ENCODE measurements at places on chromosomes 6 and 20.

GRCh38 chr20:1397710-1398109 lies 4.9 kb upstream of the FKBP1A start:
- DNase-seq = no peak

DNA sequence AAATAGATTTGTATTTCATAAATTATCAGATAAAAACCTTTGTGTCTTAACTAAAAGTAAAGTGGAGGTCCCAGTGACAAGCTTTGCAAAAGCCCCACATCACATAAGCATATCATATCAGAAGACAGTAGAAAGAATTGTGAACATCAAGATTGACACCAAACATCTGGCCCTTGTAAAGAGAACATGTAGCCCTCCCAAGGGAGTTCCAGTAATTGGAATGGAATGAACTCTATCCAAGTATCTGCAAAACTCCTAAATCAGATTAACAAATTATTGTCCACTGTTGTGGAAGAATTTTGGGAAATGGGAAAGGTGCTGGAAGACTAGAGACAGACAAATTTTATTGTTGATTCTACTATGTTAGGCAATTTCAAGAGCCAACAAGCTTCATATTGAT lies 268.8 kb downstream of the KCNQ5 start:
- no peak for DNase-seq

DNA sequence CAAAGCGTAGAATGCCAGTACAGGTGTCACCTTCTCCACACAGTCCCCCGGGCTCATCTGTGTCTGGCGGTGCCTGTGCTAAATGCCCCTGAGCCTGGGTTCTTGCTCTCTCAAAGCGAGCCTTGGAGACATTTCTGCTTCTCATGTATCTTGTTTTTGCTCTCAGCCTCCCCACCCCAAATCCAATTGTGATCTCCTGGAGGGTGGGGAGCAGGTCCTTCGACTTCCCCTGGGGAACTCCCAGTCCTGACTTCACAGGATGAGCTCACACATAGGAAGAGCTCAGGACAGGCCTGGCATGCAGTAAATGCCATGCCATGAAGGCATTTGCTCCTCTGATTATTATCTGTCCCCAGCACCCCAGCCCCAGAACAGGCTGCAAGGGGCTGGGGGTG lies 58.1 kb downstream of the NOL4L start:
- no peak for DNase-seq

- DNase-seq = no peak
Observed at GRCh38 chr6:41512146-41512701, 34.0 kb upstream of the FOXP4 start.

DNA sequence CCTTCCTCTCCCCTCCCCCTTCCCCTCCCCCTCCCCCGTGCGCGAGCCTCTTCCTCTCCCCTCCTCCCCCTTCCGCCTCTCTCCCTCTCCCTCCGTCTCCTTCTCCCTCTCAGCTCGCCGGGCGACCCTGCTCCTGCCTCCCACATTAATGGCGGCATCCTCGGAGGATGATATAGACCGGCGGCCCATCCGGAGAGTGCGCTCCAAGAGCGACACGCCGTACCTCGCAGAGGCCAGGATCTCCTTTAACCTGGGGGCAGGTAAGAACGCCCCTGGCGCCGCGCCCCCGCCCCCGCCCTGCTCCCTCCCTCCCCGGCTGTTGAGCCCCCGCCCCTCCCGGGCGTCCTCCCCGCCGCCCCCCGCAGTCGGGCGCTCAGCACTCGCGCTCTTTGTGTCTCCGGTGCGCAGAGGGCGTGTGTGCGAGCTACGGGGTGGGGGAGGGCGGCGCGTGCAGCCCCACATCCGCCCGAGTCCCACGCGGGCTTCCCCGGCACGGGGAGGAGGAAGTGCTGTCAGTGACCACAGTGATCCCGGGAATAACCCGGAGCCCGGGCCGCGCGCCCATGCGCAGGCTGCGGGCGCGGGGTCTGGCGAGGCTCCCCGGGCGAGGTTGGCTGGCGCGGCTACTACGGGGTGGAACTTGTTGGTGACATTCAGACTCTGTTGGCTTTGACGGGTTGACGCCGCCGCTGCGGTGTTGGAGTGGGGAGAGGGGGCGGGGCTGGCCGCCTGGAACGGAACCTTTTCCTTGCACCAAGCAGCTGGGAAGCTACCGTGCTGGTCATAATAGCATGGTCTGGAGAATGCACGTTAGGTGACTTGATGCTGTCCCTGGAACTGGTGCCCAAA lies 33.2 kb downstream of the PHACTR1 start:
- no peak for DNase-seq

DNA sequence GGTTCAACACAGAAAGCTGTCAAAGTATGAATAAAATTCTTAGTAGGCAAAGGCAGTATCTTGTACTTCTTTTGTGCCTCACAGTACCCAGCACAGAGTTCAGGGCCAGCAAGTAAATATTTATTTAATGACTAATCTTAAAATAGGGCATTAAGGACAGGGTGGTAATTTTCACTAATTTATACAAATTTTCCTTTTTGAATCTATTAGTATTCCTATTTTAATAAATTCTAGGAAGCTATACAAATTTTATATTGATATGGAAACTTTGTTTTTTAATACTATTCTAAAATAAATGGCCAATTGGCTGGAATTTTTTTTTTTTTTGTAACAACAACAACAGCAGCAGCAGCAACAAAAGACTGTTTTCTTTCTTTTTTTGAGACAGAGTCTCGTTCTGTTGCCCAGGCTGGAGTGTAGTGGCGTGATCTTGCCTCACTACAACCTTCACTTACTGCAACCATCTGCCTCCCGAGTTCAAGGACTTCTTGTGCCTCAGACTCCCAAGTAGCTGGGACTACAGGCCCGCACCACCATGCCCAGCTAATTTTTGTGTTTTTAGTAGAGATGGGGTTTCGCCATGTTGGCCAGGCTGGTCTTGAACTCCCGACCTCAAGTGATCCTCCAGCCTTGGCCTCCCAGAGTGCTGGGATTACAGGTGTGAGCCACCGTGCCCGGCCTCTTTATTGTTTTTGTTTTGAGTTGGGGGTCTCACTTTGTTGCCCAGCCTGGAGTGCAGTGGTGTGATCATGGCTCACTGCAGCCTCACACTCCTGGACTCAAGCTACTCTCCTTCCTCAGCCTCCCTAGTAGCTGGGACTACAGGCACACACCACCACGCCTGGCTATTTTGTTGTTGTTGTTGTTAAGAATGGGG lies 85.2 kb downstream of the FKBP5 start:
- DNase-seq = no peak

DNA sequence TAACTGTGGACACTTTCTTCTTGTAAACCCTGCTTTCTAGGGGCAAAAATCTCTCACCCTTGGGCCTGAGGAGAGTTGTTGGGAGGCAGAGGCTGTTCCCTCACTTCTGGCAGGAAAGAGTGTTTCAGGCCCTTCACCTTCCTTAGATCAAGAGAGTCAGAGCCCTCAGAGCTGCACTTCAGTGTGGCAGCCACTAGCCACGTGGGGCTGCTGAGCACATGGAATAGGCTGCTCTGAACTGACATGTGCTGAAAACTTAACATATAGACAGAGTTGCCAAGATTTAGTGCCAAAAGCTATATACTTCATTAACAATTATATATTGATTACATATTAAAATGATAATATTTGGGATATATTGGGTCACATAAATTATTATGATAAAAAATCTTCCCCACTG lies 4.4 kb upstream of the LMBRD1 start:
- DNase-seq = no peak

- no peak for DNase-seq
Observed at GRCh38 chr6:15897063-15897876, 231.6 kb upstream of the MYLIP start.

DNA sequence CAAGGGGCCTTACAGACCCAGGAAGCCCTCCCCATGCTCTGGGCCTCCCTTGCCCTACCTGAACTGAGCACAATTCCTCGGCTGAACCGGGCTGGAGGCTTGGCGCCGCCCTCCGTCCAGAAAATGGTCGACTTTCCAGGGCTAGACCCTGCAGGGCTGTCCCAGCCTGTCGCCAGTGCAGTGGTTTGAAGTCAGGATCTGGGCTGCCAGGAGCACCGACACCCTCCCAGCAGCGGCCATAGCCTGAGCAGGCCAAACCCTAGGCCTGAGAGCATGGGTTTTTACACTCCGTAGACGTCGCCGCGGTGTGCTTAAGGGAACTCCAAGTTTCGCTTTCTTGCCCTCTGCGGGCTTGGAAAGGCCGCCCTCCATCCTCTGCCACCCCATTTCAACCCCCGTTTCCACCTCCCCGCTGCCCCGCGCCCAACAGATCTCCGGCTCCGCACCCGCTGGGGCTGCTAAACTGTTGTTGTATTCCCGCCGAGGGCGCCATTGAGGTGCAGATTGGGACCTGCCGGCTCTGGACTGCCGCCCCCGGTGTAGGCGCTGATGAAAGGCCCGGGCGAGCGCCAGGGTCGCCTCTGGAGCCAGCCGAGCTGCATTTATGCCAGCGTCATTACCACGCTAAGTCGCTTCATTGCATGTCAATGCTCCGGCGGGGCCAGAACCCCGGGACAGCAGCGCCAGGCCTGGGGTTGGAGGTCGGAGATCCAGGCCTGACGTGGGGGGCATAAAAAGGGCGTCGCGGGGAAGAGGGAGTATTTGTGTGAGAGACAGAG lies 2.2 kb upstream of the TFAP2A start:
- DNase-seq = no peak

DNA sequence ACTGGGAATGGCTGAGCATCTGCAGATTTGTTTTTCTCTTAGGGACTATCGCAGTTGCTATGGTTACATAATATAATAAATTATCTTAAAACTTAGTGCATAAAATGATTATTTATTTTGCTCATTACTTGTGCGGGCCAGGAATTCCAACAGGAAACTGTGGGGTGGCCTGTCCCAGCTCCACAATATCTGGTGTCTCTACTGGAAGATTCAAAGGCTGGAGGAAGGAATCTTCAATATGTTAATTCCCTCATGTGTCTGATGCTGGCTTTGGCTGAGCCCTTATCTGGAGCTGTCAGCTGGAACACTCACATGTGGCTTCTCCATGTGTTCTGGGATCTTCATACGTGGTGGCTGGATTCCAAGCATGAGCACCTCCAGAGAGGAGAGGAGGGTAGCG lies 23.9 kb upstream of the B3GAT2 start:
- no peak for DNase-seq

- no peak for DNase-seq
Observed at GRCh38 chr6:95087394-95088097, 489.8 kb upstream of the MANEA start.

DNA sequence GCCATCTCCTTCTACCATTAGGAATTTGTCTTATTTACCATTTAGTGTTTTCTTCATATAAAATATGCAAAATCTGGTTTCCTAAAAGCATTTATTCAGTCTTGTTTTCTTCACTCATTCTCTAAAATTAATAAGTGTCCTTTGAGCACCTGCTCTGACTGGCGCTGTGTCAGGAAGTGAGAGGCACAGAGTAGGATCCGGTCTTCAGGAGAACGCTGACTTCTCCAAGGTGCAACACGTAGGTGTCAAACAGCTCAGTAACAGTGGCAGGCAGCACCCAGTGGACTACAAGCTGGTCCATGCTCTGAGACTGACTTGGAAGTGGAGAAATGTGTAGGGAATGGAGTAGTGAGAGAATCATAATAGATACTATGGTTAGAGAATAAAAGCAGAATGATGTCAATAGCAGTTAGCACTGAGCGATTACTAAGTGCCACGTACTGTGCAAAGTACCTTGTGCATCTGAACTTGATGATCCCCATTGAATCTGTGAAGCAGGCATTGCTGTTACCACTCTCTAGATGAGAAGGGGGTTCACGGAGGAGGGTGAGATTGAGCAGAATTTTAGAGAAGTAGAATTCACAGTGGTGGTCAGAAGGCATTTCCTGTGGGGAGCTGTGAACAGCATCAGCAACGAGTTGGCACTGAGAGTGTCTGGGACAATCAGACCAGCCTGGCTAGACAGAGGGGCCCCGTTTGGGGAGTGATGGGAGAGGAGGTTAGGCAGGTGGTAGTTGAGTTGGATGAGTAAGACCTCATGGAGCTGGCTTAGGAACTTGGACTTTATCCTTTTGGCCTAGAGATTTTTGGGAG lies 569.8 kb downstream of the QKI start:
- DNase-seq = no peak

GRCh38 chr6:56400273-56400672 lies 152.9 kb upstream of the COL21A1 start:
- no peak for DNase-seq

DNA sequence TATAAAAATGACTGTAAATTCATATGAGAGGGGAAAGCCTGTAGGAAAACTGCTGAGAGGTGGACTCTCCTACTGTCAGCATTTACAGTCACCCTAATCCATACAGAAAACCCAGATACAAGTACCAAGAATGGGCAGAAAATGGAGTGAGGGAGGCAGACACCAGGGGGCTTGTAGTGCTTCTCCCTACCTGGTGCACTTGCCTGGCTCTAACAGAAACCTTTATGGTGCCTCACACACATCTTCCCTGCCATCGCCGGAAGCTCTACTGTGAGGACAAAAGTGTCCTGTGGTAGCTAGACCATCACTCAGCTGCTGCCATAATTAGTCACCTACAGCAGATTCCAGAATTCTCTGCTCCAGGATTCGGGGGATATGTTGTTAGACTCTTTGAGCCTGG lies 441.3 kb downstream of the TFAP2B start:
- no peak for DNase-seq

GRCh38 chr20:62066983-62067433 lies 1.3 kb upstream of the TAF4 start:
- no peak for DNase-seq

DNA sequence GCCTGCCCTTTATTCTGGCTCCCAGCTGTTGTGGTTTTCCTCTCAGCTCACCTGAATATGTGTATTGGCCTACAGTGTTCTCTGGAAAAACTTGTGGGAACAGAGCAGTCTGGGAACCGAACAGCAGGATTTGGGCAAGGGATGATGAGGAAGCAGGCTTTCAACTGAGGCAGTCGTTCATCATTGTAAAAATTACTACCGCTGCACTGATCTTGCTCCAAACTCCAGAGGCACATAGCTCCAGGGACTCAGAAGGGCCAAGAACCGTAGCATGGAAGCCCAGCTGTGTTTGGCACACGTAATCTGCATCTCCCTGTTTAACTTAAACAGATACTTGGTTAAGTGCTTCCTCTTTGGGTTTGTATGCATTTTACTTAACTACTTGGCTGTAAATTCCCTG lies 48.3 kb upstream of the EEF1A1 start:
- no peak for DNase-seq

- no peak for DNase-seq
Observed at GRCh38 chr20:32274359-32274758, 3.1 kb upstream of the KIF3B start.

GRCh38 chr6:144219056-144219685 lies 66.0 kb upstream of the UTRN start:
- DNase-seq = no peak

DNA sequence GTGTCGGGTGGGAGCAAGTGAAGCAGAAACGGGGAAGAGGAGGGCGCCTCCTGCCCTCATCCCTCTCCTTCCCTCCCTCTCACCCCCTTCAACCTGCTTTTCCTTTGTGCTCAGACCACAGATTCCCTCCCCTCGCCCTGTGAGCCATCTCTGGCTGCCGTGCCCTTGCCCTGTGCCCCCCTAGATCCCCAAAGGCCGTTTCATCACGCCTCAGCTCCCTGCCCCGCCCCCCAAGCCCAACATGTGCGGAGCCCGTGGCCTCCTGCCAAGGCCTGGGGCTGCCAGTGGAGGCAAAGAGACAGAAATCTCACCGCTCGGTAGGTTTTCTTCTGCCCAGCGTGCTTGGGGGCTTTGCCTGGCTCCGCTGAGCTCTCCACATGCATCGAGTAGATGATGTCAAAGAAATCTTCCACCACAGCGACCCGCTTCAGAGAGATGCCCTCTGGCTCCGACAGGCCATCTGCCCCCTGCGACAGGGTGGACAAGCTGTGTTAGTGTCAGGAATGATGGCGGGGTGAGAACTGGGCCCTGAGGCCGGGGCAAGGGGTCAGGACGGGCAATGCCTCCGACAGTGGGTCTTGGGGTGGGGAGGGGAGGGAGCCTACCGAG lies 57.6 kb downstream of the NOL4L start:
- DNase-seq = no peak

All from stimulated activated CD8-positive, alpha-beta memory T cell treated with anti-CD3 and anti-CD28 coated beads, Interleukin-7, amount 100 ng/mL, for 4 hours (primary cell).